ENCODE measurements at places on chromosomes 7 and 10.

- DNase-seq, result no peak
These were observed 42.1 kb downstream of the ASB4 start for GRCh38 chr7:95527776-95528250.

- DNase-seq, result no peak
These were observed 4.6 kb upstream of the LDB3 start for GRCh38 chr10:86663576-86664339.

DNA sequence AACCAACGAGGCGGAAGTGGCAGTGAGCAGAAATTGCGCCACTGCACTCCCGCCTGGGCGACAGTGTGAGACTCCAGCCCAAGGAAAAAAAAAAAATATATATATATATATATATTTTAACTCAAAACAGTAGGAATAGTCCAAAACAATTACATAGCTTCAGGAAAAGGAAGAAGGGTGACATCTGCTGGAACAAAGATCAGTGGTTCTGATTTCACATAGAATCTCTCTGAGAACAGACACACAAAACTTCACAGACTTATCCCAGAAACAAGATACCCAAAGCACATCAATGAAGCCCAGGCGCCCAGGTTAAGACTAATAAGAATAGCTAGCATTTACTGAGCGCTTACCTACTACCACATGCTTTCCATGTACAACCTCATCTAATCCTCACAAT is 45.0 kb downstream of the DNMBP start:
- DNase-seq, result no peak

DNA sequence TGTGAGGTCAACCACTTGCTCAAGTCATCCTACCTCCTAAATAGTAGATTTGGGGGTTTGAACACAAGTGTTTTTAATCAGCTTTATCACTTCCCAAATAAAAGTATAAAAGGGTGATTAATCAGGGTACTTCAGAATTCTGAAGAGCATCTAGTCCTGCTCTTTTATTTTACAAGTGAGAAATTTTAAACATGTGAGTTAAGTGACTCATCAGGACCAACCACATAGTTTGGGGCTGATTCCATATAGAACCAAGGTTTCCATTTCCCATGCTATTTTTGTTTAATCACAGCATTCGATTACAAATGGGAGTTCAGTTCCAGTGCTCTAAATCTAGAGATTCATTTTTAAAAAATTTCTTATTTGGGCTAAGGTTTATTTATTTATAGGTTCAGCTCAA is 113.4 kb downstream of the GPR158 start:
- no peak for DNase-seq

DNA sequence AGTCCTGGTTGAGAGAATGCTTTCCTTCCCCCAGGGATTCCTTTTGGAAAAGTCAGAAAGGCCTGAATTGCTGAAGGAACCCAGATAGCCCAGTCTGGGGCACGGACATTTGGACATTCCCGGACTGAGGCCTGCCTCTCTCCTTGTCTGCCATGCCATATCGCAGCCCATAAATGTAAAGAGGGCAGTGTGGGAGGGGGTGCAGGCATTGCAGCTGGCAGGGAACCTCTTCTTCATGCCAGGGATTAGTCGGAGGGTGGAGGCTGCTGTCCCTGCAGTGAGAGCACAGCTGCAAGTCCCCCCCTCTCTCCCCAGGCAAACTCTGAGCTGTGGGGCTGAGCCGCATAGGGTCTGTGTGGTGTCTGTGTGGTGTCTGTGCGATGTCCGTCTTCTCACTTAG is 486.0 kb upstream of the MKI67 start:
- no peak for DNase-seq

DNA sequence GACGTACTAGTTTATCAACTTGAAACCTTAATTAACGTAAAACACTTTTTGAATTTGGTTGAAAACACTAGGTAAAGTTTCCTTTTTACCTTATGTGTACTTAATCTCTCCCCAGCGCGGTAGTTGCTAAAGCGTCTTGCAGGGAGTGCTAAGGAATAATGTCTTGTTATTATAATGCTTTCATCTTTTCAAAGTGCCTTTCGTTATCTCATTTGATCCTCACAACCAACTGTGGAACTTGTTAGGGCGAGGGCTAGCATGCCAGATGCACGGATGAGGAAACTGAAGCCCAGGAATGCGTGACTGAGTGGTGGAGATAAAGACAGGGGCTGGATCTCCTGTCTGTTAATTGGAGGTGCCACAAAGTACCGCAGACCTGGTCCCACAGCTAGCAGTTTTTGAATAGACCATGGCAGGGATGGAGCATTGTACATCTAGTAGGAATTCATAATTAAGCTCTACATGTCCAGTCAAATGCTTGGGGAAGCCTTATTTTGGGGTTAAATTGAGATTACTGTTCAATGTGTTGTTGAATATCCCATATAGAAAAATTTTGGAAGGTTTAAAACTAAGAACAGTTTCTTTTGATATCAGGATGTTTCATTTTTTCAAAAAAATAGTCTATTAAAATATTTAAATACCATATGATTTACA is 234.3 kb downstream of the SH2D4B start:
- no peak for DNase-seq
